ENCODE measurements at places on chromosomes 3 and 15.

DNA sequence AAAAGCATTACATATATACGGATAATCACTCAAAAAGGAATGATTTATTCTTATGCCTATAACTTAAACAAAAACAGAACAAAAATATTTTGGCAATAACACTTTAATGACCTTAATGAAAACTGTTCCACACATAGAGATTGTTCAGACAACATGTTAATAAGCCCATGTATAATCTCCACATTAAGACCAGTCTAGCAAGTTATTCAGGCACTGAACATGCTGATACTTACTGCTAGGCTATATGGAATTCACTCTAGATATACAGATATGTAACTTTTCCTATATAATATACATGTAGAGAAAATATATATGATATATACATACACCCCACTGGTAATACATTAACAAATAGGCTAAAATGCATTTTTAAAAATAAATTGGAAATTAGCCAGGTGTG, 43.8 kb upstream of the USP50 start:
- no peak for DNase-seq

GRCh38 chr15:57769266-57769665, 62.8 kb downstream of the POLR2M start:
- DNase-seq, result no peak

DNA sequence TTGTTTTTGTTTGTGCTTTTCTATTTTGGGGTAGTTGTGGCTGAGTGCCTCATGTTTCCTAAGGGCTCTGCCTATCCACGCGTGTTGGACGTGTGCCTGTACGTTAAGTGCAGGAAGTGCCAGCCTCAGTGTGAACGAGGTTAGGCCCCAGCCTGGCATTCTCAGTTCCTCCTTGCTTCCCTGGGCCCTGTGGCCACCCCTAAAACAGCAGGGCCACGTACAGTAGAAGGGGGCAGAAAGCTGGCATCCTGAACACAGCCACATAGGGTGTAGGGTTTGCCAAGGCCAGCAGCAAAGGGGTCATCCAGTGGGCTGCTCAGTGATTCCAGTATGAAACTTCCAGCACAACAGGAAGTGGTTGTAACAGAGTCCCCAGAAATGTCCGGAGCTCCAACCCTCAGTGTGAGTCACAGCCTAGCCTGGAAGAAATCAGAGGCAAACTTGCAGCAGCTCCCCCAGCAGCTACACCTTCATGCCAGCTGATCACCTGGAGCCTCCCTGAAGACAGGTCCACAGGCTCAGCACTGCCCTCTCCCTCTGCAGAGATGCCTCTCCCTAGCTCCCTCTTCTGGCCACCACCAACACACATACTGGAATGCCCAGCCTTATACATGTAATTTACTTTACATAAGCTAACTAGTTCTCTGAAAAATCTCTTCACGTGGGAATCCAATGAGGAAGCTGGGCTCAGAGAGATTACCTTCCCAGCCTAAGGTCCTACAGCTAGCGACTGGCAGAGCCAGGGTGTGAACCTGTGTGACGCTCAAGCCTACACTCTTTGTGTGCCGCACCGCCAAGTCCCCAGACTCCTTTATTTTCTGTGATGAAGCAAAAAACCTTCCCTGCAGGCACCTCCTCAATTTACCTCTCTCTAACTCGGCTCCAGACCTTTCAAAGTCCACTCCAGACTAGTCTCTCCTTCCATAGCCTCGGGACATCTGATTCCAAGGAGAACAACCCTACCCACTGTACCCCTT, 26.6 kb downstream of the ILDR1 start:
- no peak for DNase-seq

- no peak for DNase-seq
Observed at GRCh38 chr3:8095724-8096123, 405.9 kb upstream of the LMCD1 start.

GRCh38 chr15:38021259-38021658, 86.8 kb downstream of the TMCO5A start:
- DNase-seq, result no peak

GRCh38 chr15:66154581-66154980, 99.0 kb downstream of the MEGF11 start:
- DNase-seq, result no peak

GRCh38 chr15:68271854-68272471, 5.6 kb upstream of the FEM1B start:
- DNase-seq, result no peak

- DNase-seq, result no peak
Observed at GRCh38 chr3:13092621-13093617, 19.7 kb upstream of the IQSEC1 start.

DNA sequence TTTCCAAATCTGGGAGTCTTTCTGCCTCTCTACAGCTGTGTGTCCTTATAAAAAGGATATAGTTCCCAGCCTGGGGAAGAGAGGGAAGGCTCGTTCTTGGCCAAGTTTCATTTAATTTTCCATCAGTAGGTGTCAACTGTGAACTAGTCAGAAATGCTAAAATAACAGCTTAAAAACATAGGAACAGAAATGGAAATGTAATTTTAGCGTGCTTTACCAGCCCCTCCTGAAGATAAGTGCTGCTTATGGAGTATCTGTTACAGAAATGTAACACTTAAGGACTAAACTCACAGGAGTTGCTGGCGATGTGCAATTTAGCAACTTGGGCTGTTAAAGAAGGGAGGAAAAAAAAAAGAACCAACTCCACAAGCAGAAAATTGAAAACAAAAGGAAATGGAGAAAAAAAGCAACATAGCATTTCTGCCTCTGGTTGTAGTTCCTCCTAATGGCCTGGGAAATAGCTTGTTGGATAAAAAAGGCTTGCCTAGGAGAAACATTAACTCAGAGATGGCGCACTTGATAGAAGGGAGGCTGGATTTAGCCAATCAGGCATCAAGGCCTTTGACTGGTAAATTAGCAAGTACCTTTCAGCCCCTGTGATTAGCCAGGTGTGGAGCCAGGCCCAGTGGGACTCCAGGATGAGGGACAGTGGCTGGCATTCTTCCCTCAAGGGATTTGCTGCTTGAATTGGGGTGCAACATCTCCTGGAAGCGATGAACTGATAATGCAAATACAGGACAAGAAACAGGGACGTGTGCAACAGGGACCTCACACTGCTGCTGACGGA, 84.3 kb downstream of the RPLP1 start:
- no peak for DNase-seq

DNA sequence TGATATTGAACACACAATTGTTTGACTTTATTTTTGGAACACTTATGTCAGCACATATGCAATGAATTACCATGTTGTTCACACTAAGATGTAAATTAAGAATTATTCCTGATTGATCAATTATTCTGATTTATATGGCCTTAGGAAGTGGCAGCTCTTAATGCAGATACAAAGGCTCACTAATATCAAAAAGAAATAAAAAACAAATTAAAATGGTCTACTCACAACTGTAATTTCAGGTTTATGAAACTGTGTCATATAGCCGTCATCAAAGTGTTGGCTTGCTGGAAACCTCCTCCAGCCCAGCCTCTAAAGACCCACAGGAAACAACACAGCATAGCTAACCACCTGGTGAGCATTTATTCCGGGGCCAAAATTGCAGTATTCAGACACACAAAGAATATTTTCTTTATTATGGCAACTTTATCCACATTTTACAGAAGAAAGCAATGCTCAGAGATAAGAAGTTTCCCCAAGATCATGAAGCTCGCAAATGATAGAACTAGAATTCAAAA, 33.4 kb downstream of the PDZRN3 start:
- no peak for DNase-seq

DNA sequence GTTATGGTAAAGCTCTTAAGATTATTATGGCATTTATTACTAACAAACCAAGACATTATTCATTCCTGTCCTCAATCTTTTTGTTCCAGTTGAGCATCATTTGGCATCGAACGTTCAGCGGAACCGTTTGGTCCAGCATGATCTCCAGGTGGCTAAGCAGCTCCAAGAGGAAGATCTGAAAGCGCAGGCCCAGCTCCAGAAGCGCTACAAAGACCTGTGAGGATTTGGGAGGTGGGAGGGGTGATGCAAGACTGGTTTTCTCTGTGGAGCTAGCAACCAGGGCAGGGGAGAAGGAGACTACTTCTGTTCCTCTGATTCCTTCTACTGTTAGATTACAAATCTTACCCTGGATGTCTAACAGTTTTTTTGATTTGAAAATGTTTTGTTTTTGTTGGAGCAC, 27.6 kb upstream of the UTS2B start:
- no peak for DNase-seq

DNA sequence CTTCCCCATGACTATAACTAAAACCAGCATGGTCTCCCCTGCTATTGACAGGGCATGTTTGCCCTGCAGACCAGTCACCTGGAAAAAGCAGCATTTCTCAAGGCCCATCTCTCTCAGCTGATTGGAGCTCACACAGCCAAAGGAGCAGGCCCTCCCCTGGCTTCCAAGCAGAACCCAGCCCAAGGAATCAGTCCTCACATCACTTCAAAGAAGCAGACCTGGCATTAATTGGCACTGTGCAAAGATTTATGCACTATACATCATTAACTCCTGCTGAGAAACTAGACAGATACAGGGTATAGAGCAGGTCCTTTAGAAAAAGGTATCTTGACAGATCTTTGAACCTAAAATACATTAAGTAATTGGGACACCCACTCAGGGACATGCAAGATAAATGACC, 323.8 kb upstream of the PPP2R3A start:
- DNase-seq, result no peak

GRCh38 chr3:8164145-8164544, 337.5 kb upstream of the LMCD1 start:
- no peak for DNase-seq

DNA sequence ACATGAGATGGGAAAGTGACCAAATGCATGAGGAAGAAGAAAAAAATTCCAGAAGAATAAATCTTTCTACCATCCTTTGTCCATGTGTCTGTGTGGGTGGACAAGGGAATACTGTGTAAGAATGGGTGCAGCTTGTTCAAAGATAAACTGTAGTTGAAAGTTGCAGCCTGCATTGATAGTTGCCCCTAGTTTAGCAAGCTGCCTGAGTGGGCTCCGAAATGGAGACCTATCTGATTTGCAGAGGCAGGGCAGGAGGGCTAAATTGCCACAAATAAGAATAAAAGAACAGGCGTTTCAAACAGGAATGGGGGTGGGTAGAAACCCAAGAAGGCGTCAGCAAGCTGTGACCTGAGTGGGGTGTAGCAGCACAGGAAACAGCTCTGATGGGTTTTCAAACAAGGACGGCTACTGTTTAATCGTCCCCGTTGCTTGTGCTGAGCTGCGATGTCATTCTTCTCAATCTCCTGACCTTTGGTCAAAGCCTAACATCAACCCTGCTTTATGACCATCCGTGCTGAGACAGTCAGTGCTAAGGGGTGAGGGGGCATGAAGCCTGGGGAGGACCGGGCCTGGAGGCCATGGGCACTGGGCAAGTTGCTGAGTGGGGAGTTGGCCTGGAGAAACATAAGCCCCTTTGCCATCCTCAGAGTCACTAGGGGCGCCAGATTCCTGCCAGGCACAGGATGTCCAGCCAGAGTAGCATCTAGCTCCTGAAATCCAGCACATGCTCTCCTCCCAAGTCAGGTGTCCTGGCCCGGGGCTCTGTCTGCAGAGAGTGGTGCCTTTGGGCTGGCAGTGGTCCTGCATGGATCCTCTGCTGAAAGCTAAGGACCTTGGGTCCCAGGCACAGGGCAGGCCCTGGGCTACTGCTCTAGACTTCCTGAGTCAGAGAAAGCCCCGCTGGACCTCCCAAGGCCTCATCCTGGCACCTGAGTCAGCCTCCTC, 19.2 kb upstream of the C15orf39 start:
- DNase-seq, result no peak

GRCh38 chr3:60294181-60294580, 957.1 kb downstream of the FHIT start:
- DNase-seq, result no peak
